ENCODE measurements at places on chromosomes 3 and 15. TPM values are rescaled to one million over a fixed set of nuclear protein-coding genes. Genes with fewer than 3 reads are reported as not detected.

ZDHHC23 gene
- 2.3 TPM for polyA plus RNA-seq

DNA sequence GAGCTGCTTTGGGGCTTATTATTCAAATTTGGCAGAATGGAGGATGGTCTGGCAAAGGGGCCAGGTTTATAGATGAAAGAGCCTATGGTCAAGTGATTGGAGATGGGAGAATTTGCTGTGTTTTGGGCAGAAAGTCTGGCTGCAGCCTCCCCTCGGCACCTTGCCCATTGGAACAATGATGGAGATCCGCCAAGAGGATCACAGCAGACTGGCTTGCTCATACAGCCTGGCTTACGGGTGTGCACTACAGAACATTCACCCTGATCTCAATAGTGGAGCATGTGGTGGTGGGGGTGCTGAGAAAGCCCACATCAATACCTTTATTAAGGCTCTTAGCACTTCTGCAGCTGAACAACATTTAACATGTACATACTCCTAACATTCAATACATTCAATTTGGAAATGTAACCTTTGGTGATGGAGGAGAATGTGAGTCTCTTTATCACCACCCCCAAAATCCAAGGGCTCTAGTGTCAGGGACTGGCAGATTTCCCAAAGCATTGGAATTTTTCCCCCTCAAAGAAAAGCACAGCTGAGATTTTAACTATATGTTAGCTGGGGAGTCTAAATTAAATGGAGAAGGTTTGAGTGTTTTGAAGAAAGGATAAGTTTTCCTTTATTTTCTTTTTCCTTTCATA lies 118.4 kb upstream of the TMC3 start:
- peak; percentile 53 for DNase-seq

DNA sequence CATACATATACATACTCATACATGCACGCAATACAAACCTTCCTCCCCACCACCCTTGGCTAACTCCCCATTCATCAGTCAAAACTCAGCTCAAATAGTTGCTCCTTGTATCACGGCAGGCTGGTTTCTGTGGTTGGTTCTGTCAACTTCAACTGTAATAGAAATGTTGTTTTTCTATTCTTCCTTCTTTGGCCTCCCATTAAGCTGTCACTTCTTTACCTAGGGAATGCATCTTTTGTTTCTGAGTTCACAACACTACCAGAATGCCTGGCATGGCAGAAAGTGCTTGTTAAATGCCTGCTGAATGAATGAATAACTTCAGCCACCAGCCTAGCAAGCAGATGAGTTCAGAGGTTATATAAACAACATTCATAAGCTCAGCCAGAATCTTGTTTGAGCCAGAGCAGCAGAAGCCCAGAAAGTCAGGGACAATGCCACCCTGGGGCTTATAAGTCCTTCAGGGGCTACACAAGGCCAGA lies 63.1 kb downstream of the B3GALNT1 start:
- DNase-seq: no peak

DNA sequence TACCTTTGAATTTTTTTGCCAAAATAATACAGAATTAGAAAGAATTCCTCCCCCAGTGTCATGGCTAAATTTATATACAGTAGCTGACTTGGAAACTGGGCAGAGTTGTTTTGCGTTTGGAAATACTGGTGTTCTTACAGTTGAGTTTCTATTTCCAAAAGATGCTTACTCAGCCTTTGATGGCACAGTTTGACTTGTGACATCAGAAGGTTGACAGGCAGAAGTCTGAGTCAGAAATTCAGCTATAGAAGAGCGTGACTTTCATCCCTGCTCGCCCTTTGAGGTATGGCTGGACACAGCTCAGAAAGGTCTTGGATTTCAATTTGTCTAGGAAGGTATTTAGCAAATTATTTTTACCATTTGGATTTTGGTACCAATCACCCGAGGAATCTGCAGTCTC lies 175.8 kb downstream of the VGLL4 start:
- no peak for DNase-seq

FAM43A gene
- 2.7 TPM for polyA plus RNA-seq

DNA sequence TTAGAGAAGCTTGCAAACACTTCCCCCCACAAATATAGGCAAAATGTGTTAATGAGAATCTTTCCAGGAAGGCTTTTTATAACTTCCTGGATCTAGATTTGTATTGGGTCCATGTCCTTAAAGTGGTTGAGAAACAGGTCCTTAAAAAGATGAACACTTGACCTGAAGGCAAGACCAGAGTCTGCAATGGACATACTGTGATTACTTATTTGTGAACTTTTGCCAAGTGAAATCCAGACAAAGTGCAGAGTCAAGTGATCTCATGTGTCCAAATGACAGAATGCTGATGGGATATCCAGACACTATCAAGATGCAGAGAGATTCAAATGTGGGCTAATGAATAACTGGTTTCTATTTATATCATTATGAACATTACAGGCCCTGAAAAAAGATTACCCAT lies 43.8 kb downstream of the FRMD4B start:
- DNase-seq: no peak

DNA sequence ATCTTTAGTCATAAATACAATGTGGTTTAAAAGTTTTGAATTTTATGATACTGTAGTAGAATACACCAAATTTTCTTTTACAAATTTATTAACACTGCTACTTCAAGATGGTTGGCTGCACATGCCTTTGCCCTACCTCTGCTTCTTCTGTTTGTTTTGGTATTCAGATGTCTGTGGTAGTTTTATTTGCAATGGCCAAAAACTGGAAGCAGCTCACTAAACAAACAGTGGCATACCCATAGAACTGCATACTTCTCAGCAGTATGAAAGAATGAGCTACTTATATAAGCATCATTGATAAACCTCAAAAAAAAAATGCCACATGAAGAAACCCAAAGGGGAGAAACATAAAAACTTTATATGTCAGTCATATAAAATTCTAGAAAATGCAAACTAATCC lies 19.5 kb downstream of the ARIH2 start:
- no peak for DNase-seq

BRPF1 gene
- 4.6 TPM for polyA plus RNA-seq

DNA sequence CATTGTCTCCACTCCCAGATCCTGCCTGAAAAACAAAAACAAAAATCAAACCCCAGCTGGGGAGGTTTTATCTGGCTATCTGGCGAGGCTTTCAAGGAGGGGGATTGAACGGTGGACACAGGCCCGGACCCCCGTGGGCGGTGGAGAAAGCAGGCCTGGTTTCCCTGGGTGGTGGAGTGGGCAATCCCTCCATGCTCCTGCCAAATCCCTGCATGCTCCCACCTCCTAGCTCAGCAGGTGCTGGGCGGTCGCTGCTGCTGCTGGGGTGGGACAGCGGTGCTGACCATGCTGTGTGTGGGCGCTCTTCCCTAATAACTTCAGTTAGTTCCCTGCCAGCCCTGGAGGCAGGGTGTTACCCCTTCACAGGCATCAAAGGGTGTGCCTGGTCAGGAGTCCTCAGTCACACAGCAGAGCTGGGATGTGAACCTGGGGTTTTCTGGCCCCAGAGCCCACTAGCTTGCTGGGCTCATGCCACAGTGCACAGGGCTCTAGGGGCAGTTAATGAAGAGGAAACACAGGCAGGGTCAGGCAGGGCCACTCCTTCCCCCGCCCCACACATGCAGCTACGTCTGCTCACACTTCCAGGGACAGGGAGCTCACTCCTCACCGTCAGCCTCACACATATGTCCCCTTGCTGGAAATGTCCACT lies 15.9 kb upstream of the PLXND1 start:
- no peak for DNase-seq

SLC6A1 gene
- 5.6 TPM for polyA plus RNA-seq

DNA sequence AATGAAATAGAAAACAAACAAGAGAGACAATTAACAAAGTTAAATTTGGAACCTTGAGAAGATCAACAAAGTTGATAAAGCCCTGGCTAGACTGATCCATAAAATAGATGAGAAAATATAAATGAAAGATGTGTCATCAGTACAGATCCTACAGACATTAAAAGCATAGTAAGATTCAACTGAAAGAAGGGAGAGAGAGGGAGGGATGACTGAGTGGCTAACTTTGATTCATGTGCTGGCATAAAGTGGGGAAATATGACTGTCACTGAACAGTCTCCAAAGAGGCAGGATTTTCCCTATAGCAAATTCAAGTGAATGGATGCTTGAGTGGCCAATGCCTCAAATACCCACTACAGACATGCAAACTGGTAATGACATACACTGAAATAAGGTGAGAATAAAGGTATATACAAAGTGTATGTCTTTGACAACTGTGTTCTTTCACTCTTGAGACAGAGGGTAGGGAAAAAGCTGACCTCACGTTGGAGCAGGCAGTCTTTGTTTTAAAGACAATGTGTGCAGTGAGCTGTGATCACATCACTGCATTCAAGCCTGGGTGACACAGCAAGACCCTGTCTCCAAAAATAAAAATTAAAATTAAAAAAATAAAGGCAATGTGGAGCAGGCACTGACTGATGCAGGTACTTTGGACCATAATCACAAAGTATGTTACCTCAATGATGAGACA lies 35.9 kb upstream of the CHD2 start:
- DNase-seq: no peak

DNA sequence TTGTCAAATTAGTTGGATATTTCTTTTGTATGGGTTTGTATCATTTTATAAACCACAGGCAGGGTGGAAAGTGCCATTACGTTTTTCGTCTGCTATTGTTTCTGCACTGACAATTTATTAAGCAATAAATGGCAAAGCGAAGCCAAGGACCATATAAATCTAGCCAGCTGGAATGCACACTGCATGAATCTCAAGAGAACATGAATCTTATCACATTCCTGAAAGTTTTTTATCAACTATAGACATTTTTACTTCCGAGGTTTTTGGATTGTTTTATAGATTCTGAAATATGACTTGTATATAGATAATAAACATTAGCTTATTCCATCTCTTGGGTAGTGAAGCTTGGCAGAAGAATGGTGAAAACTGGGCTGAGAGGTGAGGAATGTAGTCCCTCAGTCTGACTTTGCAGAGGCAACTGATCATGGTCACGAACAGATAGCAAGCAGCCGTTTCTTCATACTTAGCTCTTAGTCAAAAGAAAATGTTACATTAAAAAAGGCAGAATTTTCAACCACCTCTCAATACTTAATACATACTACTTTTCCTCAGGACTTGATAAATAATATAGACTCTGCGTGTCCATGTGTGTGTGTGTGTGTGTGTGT lies 102.7 kb downstream of the OSBPL10 start:
- DNase-seq: no peak

DNA sequence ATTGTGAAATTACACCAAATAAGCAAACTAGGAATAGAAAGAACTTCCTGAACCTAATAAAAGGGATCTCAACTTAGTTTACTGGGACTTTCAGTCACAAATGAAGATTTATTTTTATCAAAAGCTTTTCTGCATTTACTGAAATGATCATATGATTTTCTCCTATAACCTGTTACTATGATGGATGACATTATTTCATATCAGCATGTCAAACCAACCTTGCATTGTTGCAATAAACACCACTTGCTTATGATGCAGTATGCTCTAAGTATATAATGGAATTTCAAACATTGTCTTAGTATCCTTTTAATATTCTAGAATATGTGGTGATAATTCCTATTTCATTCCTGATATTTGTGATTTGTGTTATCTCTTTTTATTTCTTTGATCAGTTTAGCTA lies 303.0 kb downstream of the CGGBP1 start:
- no peak for DNase-seq

DNA sequence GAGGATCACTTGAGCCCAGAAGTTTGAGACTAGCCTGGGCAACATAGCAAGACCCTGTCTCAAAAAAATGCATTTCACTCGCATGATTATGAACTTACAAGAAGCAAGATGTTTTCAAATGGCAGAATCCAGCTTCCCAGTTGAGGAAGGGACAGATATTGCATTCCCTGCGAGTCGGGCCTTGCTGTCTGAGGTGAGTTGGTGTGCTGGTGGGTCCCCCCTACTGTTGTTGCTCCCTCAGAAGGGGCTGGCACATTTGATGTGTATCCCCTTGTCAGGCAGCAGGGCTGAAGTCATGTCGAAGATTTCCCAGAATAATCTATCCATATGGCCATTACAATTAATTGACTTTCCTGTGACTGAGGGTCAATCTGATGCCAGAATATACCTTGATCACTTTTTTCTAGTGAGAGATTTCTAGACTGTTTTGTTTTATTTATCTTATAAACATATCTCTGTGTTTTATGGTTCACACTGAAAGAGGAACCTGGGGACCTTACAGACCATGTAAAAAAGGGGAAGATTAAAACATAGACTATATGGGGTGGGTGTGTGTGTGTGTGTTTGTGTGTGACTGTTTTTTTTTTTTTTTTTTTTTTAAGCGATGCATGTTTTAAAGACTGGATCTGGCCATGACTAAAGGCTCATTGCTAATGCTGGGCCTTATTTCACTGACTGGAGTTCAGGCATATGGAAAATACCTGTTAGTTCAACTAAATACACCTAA lies 112.1 kb upstream of the MRPS22 start:
- DNase-seq: no peak

ETV5 gene
- polyA plus RNA-seq: 3.2 TPM

DNA sequence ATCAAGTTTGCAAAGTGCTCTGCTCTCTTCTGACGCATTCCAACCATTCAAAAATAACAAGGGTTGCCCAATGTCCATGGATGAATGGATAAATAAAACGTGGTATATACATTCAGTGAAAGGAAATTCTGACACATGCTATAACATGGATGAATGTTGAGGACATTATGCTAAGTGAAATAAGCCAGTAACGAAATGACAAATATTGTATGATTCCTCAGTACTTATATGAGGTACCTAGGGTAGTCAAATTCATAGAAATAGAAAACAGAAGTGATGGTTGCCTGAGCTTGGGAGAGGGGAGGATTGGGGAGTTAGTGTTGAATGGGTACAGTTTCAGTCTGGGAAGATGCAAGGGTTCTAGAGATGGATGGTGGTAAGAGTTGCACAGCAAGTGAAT lies 33.9 kb downstream of the SH3BP5 start:
- no peak for DNase-seq

GRCh38 chr3:196541684-196542445 lies 26.5 kb downstream of the WDR53 start:
- DNase-seq: no peak

- DNase-seq: peak; percentile 54
Observed at GRCh38 chr3:120113128-120114116, 19.2 kb upstream of the GSK3B start.

CRABP1 gene
- polyA plus RNA-seq: not detected

PODXL2 gene
- 11.6 TPM for polyA plus RNA-seq

GRCh38 chr3:45940004-45940780 lies 3.1 kb upstream of the CXCR6 start:
- DNase-seq: no peak

GRCh38 chr15:43901495-43901894 lies 74.7 kb downstream of the WDR76 start:
- DNase-seq: no peak

- no peak for DNase-seq
Observed at GRCh38 chr15:54150255-54150654, 172.0 kb downstream of the UNC13C start.

GRCh38 chr3:72245183-72245811 lies 460.3 kb upstream of the PROK2 start:
- peak; percentile 70 for DNase-seq

DNA sequence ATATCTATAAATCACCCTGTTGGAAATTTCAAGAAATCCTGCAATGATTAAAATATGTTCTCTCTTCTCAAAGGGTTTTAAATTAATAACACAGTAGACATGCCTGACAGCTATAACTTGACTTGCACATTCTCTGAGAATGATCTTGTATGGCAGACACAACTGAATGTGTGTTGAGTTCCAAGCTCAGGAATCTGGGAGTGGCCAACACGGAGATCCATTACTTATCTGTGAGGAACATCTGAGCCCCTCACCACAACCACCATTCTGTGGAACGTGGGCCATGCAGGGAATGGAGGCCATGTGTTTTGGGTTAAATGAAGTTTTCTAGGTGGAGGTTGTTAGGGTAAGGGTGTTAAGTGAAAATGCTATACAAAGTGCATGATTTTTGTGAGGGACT lies 105.3 kb upstream of the CHMP2B start:
- no peak for DNase-seq

- DNase-seq: no peak
Observed at GRCh38 chr15:63414474-63415120, 33.0 kb upstream of the CA12 start.
